CD4-positive, alpha-beta memory T cell (primary cell): ENCODE measurements at places on chromosomes 12 and 14. TPM values are rescaled to one million over a fixed set of nuclear protein-coding genes. Genes with fewer than 3 reads are reported as not detected.

Gene MIP
- total RNA-seq = not detected

Gene SLC25A21
- not detected for total RNA-seq

Gene KRT71
- total RNA-seq = not detected

Gene KERA
- not detected for total RNA-seq

Gene PMEL
- not detected for total RNA-seq

Gene ADAMTS20
- not detected for total RNA-seq

Gene DNAH10
- total RNA-seq = 0.08 TPM

Gene SERPINA3
- total RNA-seq = not detected

Gene LMNTD1
- not detected for total RNA-seq

Gene GSG1
- total RNA-seq = not detected

Gene MGP
- 0.49 TPM for total RNA-seq

Gene FKBP4
- 51.3 TPM for total RNA-seq

GRCh38 chr12:27271206-27271605, 27.1 kb downstream of the STK38L start:
- DNase-seq = no peak

DNA sequence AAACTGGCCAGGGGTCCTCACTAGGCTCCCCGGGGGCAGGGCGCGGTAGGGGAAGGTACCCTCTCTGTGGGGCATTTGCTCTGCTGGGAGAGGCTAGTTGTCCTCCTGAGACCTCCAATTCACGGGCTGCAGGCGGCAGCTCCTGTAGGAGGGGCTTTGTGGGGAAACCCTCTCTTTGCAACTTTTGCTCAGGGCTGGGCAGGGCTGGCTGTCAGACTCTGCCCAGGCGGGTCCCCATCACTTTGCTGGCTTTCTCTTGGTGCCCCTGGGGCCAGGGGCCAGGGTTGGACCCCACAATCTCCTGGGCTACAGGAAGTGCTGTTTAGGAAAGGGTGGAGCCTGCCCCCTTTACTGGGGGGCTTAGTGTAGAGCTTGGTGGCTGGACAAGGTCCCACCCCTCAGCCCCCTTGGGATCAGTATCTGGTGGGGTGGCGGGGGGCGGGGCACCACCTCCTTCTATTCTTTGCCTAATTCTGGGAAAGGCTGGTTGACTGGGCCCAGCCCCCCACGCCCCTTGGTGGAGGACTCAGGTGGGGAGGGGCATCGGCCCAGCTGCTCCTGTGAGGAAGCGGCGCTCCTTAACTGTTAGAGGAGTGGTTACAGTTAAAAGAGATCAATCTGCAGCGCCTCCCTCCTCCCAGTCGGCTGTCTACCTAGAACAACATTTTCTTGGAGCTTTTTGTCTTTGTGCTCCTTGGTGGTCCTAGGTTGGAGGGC, 918.7 kb downstream of the AACS start:
- DNase-seq = no peak

GRCh38 chr14:74611650-74612349, at the start of gene LTBP2:
Gene LTBP2 (minus strand): TSS chr14:74612237. CDS start chr14:74611944, 293 bp downstream.
- DNase-seq = no peak

- DNase-seq = no peak
Observed at GRCh38 chr12:106984588-106985137, 2.3 kb downstream of the MTERF2 start.

GRCh38 chr14:52119030-52119429, 50.2 kb upstream of the NID2 start:
- no peak for DNase-seq

- no peak for DNase-seq
Observed at GRCh38 chr14:105215602-105216001, 32.7 kb upstream of the BTBD6 start.

- no peak for DNase-seq
Observed at GRCh38 chr14:34252227-34252626, 209.8 kb downstream of the SPTSSA start.

- no peak for DNase-seq
Observed at GRCh38 chr14:71001742-71002141, 94.5 kb downstream of the PCNX1 start.

- peak; percentile 30 for DNase-seq
Observed at GRCh38 chr12:81759190-81760051, at the start of gene PPFIA2. Gene PPFIA2 (minus strand): TSS chr12:81759350.

DNA sequence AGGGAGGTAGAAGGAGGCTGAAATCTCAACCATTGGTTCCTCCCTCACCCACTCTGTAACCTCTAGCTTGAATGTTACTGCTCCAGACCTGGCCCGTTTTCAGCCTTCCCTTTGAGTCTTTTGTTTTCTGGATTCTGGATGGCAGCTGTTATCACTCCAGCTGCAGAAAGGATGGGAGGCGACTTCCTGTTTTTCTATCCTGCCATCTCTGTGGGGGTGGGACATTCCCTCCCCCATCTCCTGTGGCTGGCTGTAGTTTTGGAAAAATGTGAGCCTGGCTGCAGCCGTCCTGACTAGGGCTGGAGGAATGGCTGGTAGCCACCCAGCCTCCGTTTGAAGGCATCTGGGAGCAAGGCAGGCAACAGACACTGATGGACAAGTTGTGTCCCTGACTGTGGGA, 2.9 kb upstream of the PPFIBP1 start:
- no peak for DNase-seq

- no peak for DNase-seq
Observed at GRCh38 chr12:30696103-30696408, 387 bp upstream of the IPO8 start.
